ENCODE measurements at places on chromosomes 12 and 14.
A peak's percentile ranks its signal among the peaks of the same experiment; 100 is the strongest.

- no peak for DNase-seq
These were observed 15.9 kb upstream of the BLTP3B start for GRCh38 chr12:100158535-100158934.

GRCh38 chr12:121740847-121741246, 28.3 kb downstream of the TMEM120B start:
- DNase-seq = no peak

DNA sequence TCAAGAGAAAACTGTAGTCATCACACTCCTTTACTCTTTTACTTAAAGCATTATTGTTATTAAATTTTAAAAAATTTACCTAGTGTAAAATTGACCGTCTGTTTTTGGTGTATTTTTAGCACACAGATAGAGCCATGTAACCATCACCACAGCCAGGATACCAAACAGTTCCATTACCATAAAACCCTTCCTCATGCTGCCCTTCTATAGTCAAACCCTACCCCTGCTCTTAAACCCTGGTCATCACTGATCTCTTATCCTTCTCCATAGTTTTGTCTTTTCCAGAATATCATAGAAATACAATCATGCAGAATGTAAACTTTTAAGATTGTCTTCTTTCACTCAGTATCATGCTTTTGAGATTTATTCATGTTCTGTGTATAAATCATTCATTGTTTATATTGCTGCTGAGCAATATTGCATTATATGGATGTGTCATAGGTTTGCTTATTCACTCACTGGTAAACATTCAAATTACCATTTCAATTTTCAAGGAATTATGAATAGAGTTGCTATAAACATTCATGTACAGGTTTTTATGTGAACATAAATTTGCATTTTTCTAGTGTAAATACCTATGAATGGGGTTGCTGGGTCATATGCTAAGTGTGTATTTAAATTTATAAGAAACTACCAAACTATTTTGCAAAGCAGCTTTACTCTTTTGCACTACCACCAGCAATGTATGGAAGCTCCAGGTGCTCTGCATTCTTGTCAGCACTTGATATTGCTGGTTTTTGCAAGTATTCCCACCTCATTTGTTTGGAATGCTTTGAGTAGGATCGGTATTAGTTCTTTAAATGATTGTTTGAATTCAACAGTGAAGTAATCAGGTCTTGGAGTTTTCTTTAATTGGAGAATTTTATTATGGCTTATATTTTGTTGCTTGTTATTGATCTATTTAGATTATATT, 125.5 kb downstream of the LMNTD1 start:
- DNase-seq = peak; percentile 43

GRCh38 chr12:55818140-55818728, 393 bp downstream of the ORMDL2 start:
- DNase-seq = no peak

DNA sequence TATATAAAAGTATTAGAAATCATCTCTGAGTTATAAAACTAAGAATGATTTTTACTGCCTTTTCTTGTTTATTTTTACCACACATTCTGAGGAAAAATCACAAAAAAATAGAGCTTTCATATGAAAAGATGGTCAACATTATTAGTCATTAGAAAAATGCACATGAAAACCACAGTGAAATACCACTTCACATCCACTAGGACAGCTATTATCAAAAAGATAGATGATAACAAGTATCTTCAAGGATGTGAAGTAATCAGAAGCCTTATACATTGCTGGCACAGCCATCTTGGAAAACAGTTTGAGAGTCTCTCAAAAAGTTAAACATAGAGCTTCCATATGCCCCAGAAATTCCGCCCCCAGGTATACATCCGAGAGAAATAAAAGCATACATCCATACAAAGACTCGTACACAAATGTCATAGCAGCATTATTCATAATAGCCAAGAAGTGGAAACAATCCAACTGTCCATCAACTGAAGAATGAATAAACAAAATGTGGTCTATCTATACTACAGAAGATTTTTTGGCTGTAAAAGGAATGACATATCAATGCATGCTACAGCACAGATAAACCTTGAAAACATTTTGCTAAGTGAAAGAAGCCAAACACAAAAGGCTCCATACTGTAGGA, 523.9 kb downstream of the FUT8 start:
- DNase-seq = no peak

DNA sequence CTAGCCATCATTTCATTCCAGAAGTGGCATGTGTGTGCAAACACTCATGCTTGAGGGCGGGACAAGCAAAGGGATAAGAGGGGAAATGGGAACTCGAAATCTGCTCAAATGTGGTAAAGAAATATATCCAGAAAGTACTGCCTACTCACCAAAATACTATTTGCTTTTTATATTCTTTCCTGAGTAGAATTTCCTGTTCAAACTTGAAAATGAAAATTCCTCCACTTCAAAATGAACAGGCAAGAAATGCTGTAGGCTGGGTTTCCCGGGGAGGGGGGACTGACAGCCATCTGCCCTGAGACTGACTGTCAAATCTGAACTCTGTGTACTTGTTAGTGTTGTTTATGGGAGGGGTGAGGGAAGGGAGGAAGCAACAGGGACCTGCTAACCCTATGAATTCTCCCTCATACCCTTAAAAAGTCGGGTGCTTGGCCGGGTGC, 34.6 kb downstream of the NTF3 start:
- no peak for DNase-seq

- DNase-seq = no peak
These were observed 1.5 kb downstream of the RILPL1 start for GRCh38 chr12:123532019-123532418.

DNA sequence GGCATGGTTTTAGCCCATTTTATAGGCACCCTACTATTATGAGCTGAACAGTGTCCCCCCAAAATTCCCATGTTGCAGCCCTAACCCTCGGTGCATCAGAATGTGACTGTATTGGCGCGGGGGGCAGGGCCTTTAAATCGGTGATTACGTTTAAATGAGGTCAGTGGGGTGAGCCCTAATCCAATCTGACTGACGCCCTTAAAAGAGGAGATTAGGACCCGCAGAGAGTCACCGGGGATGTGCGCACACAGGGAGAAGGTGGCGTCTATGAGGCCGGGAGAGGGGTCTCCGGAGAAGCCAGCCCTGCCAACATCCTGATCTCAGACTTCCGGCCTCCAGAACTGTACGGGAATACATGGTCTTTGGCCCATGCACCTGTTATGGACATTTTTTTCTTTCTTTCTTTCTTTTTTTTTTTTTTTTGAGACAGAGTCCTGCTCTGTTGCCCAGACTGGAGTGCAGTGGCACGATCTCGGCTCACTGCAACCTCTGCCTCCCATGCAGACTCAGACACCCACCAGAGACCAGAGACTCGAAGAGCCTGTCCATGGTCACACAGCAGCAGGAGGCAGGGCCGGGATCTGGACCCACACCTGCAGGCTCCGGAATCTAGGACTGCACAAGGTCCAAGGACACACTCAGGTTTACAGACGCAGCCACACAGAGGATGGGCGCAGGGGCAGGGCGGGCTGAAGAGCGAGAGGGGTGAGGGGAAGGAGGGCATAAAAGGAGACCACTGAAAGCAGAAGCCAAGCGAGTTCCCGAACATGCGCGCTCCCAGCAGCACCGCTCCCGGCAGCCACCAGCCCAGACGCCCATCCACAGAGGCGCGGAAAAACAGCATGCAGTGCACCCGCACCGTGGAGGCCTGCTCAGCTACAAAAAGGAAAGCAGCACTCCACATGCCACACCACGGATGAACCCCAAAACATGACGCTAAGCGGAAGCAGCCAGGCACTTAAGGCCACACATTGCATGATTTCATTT, 19.0 kb downstream of the SCARB1 start:
- no peak for DNase-seq

- DNase-seq = no peak
These were observed at the start of gene REM2 for GRCh38 chr14:22883173-22883976. Gene REM2 (plus strand): TSS chr14:22883222. CDS start chr14:22883288, 66 bp downstream.

DNA sequence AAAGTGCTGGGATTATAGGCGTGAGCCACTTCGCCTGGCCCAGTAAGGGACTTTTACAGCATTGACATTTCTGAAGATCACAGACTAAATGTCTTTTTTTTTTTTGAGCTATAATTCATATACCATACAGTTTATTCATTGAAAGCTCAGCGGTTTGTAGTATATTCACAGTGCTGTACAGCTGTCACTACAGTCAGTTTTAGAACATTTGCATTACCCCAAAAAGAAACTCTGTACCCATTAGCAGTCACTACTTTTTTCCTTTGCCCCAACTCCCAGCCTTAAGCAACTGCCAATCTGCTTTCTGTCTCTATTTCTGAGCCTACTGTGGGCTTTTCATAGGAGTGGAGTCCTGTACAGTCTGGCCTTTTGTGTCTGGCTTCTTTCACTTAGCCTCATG, 8.2 kb downstream of the BRI3BP start:
- no peak for DNase-seq
